ENCODE measurements at places on chromosomes 16 and 17.

GRCh38 chr17:50511058-50511457 is 2.8 kb downstream of the MYCBPAP start:
- DNase-seq: peak; percentile 39

DNA sequence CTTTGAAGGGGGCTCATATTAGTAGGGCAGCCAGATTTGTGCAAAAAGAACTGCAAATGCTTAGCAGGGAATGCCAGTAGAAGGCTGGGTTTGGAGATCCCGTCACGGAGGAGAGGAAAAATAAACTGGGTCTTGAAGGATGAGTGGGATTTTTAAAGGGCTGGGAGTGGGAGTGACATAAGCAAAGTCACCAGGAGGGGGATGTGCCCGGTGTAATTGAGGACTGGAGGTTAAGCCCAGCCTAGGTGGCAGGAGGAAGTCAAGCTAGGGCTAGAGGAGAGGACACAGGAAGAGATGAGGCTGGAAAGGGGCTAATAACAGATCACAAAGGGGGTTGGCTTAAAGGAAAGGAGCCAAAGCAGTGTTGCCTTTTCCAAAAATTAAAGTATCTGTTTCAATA is 23.2 kb upstream of the LONP2 start:
- no peak for DNase-seq

DNA sequence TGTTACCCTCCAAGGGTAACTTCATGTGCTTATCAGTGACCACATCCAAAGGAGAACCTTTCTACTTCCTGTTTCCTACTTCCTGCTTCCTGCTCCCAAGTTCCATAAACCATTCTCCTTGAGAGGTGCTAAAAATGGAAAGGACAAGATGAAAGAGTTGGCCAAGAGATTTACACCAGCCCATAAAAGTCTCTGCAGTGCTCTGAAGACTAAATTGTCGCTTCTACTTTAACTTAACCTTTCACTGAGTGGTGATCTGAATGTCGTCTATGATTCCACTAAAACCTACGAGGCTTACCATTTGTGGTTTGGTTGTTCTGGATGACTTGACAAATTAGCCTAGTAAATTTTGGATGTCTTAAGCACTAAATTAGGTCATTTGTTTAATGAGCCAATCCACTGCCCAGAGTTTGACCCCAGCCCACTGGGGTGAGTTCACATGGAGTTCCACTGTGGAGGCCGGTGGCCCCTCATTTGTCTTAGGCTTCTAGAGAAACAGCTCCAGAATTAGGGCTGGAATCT is 333.1 kb downstream of the FOXL1 start:
- no peak for DNase-seq

GRCh38 chr16:50470687-50471086 is 77.5 kb upstream of the NKD1 start:
- no peak for DNase-seq

- DNase-seq: no peak
Measured at GRCh38 chr16:65546353-65546791, 424.5 kb upstream of the CDH11 start.

DNA sequence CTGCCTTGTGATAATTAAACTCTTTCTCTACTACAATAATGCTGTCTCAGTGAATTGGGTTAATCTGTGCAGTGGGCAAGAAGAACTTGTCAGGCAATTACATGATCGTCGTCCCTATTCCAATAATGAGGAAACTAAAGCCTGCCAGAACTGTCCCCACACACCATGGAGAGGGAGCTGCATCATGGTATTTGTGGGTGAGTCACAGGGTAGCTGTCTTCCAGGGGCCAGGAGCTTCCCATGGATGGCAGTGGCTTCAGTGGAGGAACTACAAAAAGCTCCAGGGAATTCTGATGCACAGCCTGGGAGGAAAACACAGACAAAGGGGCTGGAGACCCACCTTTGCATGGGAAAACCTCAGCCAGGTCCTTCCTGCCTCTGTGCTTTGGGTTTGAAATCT is 83.3 kb upstream of the C16orf82 start:
- DNase-seq: no peak

DNA sequence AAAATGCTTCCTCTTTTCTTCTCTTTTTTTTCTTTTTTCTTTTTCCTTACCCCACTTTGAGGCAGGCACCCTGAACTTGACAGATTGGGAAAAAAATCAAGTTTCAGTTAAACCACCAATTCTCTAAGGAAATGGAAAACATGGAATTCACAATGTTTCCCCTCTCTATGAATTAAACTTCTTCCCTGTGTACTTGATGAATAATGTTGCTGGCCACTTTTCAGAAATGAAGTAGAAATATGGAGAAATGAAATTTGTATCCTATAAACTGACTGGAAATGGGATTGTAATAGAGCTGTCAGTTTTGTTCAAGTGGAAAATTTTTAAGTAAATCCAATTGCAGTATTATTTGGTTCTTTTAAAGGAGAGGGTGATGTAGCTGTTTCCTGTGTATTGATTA is 129.8 kb downstream of the CLEC16A start:
- DNase-seq: no peak
